ENCODE measurements at places on chromosomes 5 and 9. TPM values are rescaled to one million over a fixed set of nuclear protein-coding genes. Genes with fewer than 3 reads are reported as not detected.

CSF2 gene
- 0.50 TPM for total RNA-seq

PLCXD3 gene
- not detected for total RNA-seq

NIPAL4 gene
- total RNA-seq: 39.0 TPM

PAPPA gene
- total RNA-seq: 0.68 TPM

C5orf63 gene
- 4.0 TPM for total RNA-seq

GPX8 gene
- total RNA-seq: 11.6 TPM

UTP15 gene
- total RNA-seq: 41.1 TPM
